ENCODE measurements at places on chromosomes 6 and 20. TPM values are rescaled to one million over a fixed set of nuclear protein-coding genes. Genes with fewer than 3 reads are reported as not detected.

The BHLHE23 gene
- not detected for total RNA-seq

The ARG1 gene
- not detected for total RNA-seq

The TRERF1 gene
- total RNA-seq = 8.0 TPM

The PAK5 gene
- total RNA-seq = not detected

The KIAA0408 gene
- total RNA-seq = 6.4 TPM

The OR2B6 gene
- total RNA-seq = 0.15 TPM

The PRSS35 gene
- 0.05 TPM for total RNA-seq

The MAP7 gene
- total RNA-seq = 28.2 TPM

The SAMD3 gene
- not detected for total RNA-seq

The BNIP5 gene
- total RNA-seq = not detected

The TMC2 gene
- total RNA-seq = not detected

The CNBD2 gene
- total RNA-seq = 6.4 TPM

The HLA-DPB1 gene
- total RNA-seq = not detected

The GGTLC1 gene
- total RNA-seq = not detected

The LY6G6C gene
- total RNA-seq = not detected

The PROKR2 gene
- total RNA-seq = not detected

The C20orf202 gene
- not detected for total RNA-seq

The MTFR2 gene
- 12.8 TPM for total RNA-seq

The TMEM74B gene
- 3.2 TPM for total RNA-seq

The ATAT1 gene
- total RNA-seq = 5.9 TPM

The EYA2 gene
- 3.3 TPM for total RNA-seq

The FITM2 gene
- 7.9 TPM for total RNA-seq

The GSTA2 gene
- 0.07 TPM for total RNA-seq

The CLVS2 gene
- 0.14 TPM for total RNA-seq

The SLC52A3 gene
- total RNA-seq = 0.64 TPM

The PRDM13 gene
- 0.93 TPM for total RNA-seq

The LINC00237 gene
- total RNA-seq = not detected
